ENCODE measurements at places on chromosomes 2 and 18.

DNA sequence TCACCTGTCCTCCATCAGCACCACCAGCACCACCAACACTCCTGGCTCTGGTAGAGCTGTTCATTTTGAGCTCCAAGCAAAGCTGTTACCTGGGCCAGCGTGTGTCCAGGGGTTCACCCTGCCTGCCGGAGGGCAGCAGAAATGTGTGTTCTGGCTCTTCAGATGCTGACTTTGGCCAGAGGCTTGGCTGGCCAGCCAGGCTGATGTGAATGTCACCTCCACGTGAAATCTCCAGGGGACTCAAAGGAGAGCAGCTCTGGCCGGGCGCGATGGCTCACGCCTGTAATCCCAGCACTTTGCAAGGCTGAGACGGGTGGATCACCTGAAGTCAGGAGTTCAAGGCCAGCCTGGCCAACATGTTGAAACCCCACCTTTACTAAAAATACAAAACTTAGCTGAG, 33.5 kb downstream of the CIB4 start:
- no peak for DNase-seq

DNA sequence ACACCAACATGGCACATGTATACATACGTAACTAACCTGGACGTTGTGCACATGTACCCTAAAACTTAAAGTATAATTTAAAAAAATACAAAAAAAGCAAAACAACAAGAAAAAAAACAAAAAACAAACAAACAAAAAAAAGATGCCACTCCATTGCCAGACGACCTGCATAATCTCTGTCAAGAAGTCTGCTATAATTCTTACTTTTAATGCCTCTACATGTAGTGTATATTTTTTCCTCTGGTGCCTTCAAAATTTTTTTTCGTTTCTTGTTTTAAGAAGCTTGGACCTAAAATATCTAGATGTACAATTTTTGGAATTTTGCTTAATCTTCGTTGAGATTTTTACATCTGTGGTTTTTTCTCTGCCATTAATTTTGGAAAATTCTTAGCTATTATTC, 235.6 kb upstream of the ZNF521 start:
- DNase-seq = no peak

DNA sequence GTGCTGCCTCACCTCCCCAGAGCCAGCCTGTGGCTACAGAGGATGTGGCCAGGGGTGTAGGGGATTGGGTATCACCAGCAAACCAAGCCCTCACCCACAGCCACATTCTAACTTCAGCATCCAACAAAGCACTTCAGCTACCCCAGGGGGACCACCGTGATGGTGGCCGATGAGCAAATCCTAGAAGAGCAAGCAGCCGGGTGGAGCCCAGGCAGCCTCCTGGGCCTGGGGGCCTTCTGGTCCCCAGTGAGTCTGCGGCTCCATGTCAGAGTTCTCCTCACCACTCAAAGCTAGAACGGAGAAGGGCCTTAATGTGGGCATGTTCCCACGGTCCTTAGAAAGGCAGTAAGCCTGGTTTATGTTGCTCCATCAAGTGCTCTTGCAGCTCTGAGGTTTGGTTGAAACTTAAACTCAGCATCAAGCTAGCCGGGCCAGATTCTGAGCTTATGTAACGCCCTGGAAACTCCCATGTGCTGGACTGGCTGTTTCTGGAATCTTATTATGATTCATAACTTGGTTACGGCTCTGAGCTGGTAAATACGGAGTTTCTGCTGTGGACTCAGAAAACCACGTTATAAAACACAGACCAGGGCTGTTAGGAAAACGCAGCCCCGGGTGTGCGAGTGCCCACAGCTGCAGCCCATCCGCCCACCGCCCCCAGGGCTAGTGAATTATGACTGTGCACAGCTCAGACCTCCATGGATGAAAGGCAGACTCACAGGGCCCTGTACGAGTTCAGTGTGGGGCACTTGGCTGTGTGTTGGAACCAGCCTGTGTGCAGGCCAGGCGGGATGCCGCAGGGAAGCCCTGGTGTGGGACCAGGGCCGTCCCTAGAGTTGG, 99.8 kb downstream of the SEPTIN10 start:
- peak; percentile 95 for DNase-seq

DNA sequence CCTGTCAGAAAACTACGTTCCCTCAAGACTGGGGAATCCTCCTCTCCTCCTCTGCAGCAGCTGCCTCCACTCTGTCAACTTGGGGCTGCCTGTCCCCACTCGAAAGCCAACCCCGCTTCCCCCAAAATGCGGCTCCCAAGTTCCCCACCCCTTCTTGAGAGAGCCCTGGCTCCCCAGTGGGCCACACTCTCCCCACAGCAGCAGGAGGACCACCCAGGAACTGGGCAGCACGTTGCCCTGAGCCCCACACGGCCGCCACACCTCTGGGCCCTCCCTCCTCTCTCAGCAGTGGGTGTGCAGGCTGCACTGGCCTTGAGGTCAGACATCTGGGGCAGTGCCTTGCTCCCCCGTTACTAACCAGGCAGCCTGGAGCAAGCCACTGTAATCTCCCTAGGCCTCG, 9.6 kb upstream of the TEX51 start:
- no peak for DNase-seq

DNA sequence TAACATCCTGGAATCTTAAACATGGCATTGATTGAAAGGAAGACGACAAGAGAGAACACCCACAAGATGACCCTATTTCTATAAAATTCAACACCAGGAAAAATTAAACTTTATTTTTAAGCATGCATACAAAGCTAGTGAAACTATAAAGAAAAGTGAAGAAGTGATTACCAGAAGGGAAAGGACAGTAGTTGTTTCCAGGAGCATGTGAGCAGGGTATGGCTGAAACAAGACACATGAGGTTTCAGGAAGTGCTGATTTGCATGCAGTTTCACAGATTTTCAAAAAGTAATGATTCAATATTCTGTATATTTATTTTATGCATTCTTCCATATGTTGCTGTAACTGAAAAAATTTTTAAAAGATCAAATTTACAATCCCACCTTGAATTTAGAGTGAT, 24.6 kb upstream of the DAW1 start:
- DNase-seq = no peak
